Activated CD4-positive, alpha-beta T cell treated with anti-CD3 and anti-CD28 coated beads for 36 hours (primary cell): ENCODE measurements at places on chromosomes 6 and 20. TPM values are rescaled to one million over a fixed set of nuclear protein-coding genes. Genes with fewer than 3 reads are reported as not detected.

BPIFA1 gene
- not detected for total RNA-seq

DNA sequence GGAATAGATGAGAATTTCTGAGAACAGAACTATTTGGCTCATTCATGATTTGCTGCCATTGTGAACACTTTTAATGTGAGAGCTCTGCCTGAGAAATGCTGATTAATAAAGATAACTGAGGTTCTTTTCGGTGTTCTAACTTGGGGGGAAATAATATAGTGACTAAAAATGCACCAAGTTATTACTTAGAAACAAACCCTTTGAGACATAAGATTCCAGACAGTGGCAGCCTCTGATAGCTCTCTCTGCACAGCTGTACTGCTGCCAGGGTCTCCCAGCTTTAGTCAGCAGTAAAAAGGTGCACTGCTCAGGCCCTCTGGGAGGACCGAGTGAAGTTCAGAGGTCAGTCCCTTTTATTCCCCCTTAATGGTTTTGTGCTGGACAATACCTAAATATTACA is 2.5 kb upstream of the PRDM1 start:
- H3K4me1 ChIP-seq, result peaks cover 58% of the 10 kb centered on the region
- no peak for DNase-seq
- H3K36me3 ChIP-seq, result peaks cover 9% of the 10 kb centered on the region
- H3K27me3 ChIP-seq, result peaks cover 34% of the 10 kb centered on the region
- no peak overlapping the region for H3K27ac ChIP-seq

GRCh38 chr6:155183095-155183494 is 80.7 kb upstream of the CLDN20 start:
- peaks cover 36% of the 10 kb centered on the region for H3K4me1 ChIP-seq
- no peak overlapping the region for H3K4me3 ChIP-seq
- no peak overlapping the region for H3K27ac ChIP-seq
- H3K36me3 ChIP-seq, result peaks cover 3% of the 10 kb centered on the region
- DNase-seq, result no peak

DNA sequence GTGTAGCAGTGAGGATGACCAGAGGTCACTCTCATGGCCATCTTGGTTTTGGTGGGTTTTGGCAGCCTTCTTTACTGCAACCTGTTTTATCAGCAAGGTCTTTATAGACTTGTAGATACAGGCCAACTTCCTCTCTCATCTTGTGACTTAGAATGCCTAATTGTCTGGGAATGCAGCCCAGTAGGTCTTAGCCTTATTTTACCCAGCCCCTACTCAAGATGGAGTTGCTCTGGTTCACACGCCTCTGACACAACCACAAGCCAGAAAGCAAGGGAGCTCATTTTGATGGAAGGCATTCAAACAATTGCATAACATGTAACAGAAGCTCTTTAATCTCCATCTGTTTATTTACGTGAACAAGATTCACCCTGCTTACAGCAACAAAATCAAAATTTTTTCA is 492.0 kb upstream of the SULF2 start:
- H3K4me3 ChIP-seq, result no peak overlapping the region
- peaks cover 15% of the 10 kb centered on the region for H3K27me3 ChIP-seq
- no peaks in the 10 kb centered on the region for H3K36me3 ChIP-seq

CGAS gene
- total RNA-seq, result 22.2 TPM

- H3K4me3 ChIP-seq, result no peak overlapping the region
- H3K27me3 ChIP-seq, result no peaks in the 10 kb centered on the region
- no peaks in the 10 kb centered on the region for H3K36me3 ChIP-seq
- no peak for DNase-seq
- H3K4me1 ChIP-seq, result no peaks in the 10 kb centered on the region
Observed at GRCh38 chr6:165649166-165650137, 13.6 kb downstream of the PDE10A start.

DNA sequence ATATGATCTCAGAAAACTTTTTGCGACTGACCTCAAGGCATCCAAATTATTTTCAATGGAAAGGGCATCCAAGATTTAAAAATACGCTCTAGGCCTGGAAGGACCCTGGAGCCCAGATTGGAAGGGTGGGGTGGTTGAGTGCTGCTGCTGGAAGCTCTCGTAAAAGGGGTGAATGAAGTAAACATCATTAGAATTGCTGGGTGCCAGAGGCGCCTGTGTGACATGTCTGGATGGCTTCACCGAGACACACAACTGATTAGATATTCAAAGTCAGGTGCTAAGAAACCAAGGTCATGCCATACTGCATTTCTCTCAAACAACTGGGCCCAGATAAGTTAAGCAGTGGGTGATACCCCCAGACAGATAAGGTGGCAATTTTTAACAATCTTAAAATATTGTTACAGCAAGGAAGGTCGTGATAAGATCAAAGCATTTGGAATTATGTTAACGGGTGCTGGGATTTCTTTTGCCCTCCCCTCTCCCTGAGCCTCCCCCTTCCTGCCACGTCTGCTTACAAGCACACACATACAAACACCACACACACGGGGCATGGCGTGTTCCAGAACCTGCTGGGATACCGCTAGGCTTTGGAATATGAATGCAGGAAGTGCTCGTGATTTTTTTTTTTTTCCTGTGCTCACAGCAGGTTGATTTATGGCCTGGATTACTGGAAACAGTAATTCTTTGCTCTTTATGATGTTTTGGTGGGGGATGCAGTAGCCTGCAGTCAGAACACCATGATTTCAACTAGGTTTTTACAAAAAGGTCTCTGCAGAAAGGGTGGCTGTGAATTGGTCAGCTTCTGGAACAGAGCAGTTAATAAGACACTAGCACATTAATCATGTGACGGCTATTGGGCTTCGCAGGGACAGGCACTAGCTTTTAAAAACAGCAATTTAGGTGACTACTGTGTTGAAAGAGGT is 551.2 kb downstream of the QKI start:
- no peaks in the 10 kb centered on the region for H3K27me3 ChIP-seq
- H3K4me1 ChIP-seq, result no peaks in the 10 kb centered on the region
- no peak for DNase-seq
- H3K4me3 ChIP-seq, result no peak overlapping the region
- H3K27ac ChIP-seq, result no peak overlapping the region

DNA sequence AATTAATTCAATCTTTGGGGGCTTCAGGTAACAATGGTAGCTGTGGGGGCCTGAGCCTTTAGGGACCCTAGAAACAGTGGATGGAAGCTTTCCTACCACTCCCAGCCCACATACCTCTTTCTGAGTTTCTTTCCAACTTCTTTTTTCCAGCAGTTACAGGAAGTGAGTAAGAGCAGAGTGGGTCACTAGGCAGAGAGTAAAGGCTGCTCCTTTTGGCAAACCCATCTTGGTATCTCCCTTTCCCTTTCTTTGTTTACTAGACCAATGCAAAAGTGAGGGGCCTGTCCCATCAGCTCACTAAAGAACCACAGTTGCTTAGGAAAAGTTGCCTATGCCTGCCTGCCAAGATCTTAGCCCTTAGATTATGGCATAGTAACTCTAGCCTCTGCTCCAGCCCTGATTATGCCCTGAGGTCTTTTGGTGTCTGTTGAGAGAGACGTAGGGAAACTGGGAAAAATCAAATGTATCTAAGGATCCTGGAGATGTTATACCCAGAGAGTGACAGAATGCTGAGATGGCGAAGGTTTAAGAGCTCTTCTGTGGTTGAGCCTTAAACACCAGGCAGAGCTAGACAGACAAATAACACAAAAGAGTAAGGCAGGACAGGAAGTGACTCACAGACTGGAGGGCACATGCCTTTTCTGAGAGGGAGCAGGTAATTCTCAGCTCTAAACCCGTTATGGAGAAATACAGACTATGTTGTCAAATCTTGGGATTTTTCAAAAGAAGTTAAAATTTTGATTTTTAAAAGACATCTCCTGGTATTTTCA is 31.3 kb downstream of the TRMT6 start:
- H3K4me3 ChIP-seq, result no peak overlapping the region
- DNase-seq, result peak; percentile 12

MDC1 gene
- total RNA-seq, result 92.0 TPM

DNA sequence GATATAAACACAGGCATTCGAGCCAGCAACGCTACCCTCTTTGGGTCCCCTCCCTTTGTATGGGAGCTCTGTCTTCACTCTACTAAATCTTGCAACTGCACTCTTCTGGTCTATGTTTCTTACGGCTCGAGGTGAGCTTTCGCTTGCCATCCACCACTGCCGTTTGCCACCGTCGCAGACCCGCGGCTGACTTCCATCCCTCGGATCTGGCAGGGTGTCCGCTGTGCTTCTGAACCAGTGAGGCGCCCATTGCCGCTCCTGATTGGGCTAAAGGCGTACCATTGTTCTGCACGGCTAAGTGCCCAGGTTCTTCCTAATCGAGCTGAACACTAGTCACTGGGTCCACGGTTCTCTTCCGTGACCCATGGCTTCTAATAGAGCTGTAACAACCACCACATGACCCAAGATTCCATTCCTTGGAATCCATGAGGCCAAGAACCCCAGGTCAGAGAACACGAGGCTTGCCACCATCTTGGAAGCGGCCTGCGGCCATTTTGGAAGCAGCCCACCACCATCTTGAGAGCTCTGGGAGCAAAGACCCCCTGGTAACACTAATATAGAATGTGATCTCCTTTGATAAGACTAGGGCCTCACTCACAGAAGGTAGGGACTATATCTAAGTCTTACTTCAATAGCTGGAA is 973 bp downstream of the UBD start:
- H3K27ac ChIP-seq, result no peak overlapping the region
- no peak for DNase-seq
- no peak overlapping the region for H3K4me3 ChIP-seq

DNA sequence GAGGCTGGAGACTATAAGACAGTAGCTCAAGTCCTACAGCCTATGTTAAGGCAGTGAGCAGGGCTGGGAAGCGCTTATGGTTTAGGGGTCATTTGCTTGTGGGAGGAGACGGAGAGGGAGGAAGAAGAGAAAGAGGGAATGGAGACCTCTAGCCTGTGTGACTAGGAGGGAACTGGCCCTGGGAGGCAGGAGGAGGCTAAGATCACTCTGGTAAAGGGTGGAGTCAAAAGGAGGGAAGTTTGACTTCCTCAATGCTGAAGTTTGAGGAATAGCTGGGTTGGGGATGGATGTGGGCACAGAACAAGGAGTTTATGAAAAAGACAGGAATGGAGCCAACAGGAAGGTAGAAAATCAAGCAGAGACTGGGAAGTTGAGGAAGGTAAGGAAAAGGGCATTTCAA is 6.4 kb upstream of the BACH2 start:
- H3K4me3 ChIP-seq, result no peak overlapping the region
- H3K36me3 ChIP-seq, result no peaks in the 10 kb centered on the region
- peaks cover 48% of the 10 kb centered on the region for H3K4me1 ChIP-seq
- peaks cover 20% of the 10 kb centered on the region for H3K27me3 ChIP-seq
- H3K27ac ChIP-seq, result no peak overlapping the region
- no peak for DNase-seq

GRCh38 chr20:40728470-40728869 is 39.4 kb upstream of the MAFB start:
- no peaks in the 10 kb centered on the region for H3K36me3 ChIP-seq
- no peaks in the 10 kb centered on the region for H3K4me1 ChIP-seq
- peaks cover 12% of the 10 kb centered on the region for H3K27me3 ChIP-seq
- no peak for DNase-seq

FAM184A gene
- 14.5 TPM for total RNA-seq

UBE3D gene
- 7.1 TPM for total RNA-seq

DNA sequence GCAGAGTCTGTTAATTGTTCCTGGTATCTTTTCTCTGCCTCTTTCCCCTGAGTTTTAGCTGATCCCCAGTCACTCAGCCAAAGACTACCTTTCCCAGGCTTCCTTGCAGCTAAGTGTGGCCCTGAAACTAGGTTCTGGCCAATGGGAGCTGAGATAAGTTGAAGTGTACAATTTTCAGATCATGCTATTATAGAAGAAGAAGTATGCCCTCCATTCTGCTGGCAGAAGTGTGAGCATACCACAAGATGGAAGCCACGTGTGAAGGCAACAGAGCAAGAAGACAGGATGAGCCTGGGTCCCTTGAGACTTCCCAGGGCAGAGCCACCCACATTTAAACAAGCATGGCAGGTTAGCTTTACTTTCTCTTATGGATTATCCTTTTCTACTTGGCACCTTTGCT is 273.2 kb downstream of the HIVEP2 start:
- H3K27ac ChIP-seq, result no peak overlapping the region
- no peak for DNase-seq
- H3K36me3 ChIP-seq, result no peaks in the 10 kb centered on the region
- H3K4me1 ChIP-seq, result peaks cover 9% of the 10 kb centered on the region
- H3K4me3 ChIP-seq, result no peak overlapping the region

- H3K27ac ChIP-seq, result no peak overlapping the region
- H3K4me1 ChIP-seq, result peaks cover 2% of the 10 kb centered on the region
- no peak for DNase-seq
- H3K27me3 ChIP-seq, result peaks cover 5% of the 10 kb centered on the region
Observed at GRCh38 chr6:168247443-168248147, 72.0 kb downstream of the DACT2 start.

- DNase-seq, result no peak
- peaks cover 59% of the 10 kb centered on the region for H3K36me3 ChIP-seq
- H3K27me3 ChIP-seq, result no peaks in the 10 kb centered on the region
- H3K27ac ChIP-seq, result no peak overlapping the region
- peaks cover 5% of the 10 kb centered on the region for H3K4me1 ChIP-seq
Observed at GRCh38 chr20:41100001-41100480, 37.3 kb upstream of the PLCG1 start.

- H3K4me1 ChIP-seq, result no peaks in the 10 kb centered on the region
- H3K4me3 ChIP-seq, result no peak overlapping the region
- no peaks in the 10 kb centered on the region for H3K36me3 ChIP-seq
- H3K27ac ChIP-seq, result no peak overlapping the region
- H3K27me3 ChIP-seq, result no peaks in the 10 kb centered on the region
Observed at GRCh38 chr6:153044295-153044694, 41.8 kb upstream of the MTRF1L start.

- peaks cover 55% of the 10 kb centered on the region for H3K27me3 ChIP-seq
- no peak overlapping the region for H3K27ac ChIP-seq
- DNase-seq, result no peak
- peaks cover 9% of the 10 kb centered on the region for H3K4me1 ChIP-seq
Observed at GRCh38 chr6:11042025-11042749, 1.9 kb downstream of the ELOVL2 start.

GRCh38 chr6:157966589-157966977 is 15.1 kb upstream of the SYNJ2 start:
- H3K36me3 ChIP-seq, result no peaks in the 10 kb centered on the region
- no peak overlapping the region for H3K27ac ChIP-seq
- H3K4me1 ChIP-seq, result peaks cover 26% of the 10 kb centered on the region
- H3K4me3 ChIP-seq, result no peak overlapping the region

DNA sequence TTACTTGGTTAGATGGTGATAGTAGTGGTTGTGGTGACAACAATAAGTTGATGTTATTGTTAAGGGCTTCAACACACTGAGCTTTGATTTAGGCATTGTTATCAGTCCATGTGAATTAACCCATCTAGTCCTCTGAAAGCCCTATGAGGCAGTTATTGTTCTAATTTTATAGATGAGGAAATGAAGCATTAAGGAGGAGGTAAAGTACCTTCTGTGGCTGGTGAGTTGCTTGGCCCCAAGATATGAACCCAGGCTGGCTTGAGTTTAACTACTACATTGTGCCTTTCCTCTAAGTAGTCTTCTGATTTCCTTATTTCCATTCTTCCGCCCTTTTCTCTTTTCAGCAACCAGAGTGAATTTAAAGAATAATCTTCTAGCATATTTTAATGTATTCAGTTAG is 81.7 kb downstream of the QKI start:
- no peak overlapping the region for H3K27ac ChIP-seq
- H3K36me3 ChIP-seq, result peaks cover 8% of the 10 kb centered on the region
- no peak for DNase-seq
